ENCODE measurements at places on chromosomes 12 and 14. TPM values are rescaled to one million over a fixed set of nuclear protein-coding genes. Genes with fewer than 3 reads are reported as not detected.

SAMD15 gene
- total RNA-seq = 0.50 TPM

DAO gene
- 0.84 TPM for total RNA-seq

SLC15A5 gene
- total RNA-seq = not detected

PRICKLE1 gene
- 3.7 TPM for total RNA-seq

AP4S1 gene
- total RNA-seq = 4.3 TPM

OTUB2 gene
- total RNA-seq = 0.28 TPM

SIX6 gene
- not detected for total RNA-seq

ZFHX2 gene
- total RNA-seq = 0.14 TPM

MARK3 gene
- total RNA-seq = 48.0 TPM

CDH24 gene
- 0.50 TPM for total RNA-seq

FERMT2 gene
- 34.8 TPM for total RNA-seq

RBP5 gene
- 12.9 TPM for total RNA-seq

GTF2A1 gene
- total RNA-seq = 13.6 TPM

Measured in liver (tissue), 10 donors.